Smooth muscle cell of the brain vasculature (primary cell): ENCODE measurements at places on chromosomes 3 and 15.

DNA sequence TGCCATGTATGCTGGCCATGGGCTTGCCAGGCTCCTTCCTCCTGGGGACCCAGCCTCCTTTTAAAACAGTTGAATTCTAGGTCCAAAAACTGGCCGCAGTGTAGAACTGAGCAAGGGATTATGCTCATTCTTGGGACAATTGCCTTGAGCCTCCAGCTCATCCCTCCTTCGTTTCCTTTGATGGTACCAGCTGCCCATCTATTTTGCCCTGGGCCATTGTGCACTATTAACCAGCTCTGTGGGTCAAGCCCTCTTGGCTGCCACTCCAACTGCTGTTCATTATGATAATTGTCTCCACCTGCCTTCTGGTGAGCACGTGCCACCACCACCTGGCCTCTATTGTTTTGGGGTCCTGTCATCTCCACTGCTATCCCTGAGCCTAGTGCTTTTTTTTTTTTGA, 75.8 kb upstream of the SYN2 start:
- no peak for DNase-seq

DNA sequence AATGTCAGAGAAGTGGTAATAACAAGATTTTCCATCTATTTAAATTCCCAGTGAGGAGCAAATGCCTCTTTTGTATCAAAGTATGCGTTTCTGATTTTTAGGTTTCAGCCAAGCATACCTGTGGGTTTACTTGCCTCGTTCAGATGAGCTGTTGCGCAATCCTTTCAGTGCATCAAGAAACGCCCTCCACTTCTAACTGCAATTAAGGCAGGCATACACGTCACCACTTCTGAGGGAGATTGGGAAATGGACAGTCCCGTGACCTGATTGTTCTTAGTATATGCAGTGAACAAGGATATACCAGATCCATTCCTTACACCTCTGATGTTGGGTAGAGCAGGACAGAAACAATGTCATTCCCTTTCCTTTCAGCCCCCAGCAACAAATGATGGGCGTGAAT, 219.0 kb downstream of the ITPR1 start:
- no peak for DNase-seq

DNA sequence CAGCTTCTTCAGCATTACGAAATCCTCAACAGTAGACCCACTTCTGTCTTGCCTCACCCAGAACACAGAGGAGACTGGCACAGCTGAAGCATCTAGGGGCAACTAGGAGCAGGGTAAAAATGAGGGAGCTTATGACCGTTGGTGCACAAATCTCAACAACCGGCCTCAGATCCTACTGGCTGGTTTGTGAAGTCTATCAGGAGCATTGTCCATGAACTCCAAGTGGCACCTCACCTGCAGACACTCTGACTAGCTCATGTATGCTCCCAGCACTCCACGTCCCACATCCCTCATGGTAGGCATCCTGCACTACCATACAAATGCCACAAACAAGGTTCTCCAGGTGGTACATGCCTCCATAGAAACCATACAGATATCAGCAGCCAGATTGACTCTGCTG, 163.1 kb downstream of the TLE3 start:
- no peak for DNase-seq

- DNase-seq: no peak
These were observed 4.1 kb upstream of the CALML4 start for GRCh38 chr15:68209272-68209671.

DNA sequence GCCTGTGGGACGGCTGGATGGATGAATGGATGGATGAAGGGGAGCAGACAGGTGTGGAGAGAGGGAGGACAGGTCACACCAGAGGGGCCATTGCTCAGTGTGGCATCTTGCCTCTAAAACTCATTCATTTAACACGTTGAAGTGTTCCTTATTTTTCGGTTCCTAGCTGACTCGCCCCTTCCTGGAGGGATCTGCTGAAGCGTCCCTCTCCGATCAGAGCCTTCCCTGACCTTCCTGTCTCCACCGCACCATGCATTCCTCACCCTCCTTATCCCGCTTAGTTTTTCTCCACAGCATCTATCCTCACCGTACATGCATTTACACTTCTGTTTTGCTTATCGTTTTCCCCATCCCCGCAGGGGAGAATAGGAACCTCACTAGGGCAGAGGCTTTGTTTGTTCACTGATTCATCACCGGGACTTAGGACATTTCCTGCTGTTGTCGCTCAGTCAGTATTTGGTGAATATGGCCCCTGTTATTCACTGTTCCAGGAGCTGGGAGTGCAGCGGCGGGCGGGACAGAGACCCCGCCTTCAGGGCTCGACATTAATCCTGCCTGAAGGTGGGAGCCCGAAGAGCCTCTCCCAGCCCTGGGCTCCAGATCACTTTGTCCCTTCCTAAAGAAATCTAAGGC, 32.0 kb downstream of the FOXL2 start:
- DNase-seq: peak; percentile 23

DNA sequence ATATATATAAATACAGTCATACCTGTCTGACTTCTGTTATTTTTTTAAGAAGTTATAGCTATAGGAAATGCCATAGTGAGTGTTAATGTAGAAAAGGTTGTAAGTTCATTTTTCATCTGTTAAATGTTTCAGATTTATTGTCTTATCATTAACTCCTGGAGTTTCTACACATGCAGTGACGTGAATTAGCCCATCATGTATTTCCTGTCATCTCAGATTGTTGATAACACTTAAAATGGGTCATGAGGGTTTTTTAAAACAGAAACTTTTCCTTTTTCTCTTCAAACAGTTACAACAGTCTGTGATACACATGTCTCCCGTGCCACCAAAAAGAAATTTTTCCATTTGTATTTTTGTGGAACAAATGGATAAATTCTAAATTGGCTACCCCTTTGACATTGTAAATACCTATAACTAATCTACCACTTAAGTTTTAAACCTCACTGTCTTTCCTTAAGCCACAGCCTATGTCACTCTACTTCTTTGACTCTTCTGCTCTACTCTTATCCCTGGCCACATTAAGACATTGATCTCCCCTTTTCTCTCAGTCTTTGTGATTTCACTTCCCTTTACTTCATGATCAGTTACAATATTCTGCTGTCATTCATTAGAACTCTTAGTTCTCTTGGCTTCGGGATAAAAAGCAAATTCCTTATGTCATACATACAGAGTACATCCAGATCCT, 89.1 kb downstream of the NEO1 start:
- DNase-seq: no peak

DNA sequence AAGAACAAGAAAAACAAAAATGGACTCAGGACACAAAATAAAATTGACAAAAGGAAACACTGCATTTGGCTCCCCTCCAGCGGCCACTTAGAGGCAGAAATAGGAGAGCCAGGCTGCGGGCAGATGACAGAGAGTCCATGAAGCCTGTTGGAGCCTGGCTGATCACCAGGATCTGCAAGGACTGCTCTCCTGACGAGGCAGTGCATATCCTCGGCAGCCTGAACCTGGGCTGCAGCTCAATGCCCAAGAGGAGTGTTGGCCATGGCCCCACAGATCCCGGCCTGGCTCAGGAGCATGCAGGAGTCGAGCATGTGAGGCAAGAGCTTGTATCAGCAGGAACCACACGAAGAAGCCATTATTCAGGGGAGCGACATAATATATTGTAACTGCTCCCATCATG, 199.8 kb downstream of the STT3B start:
- DNase-seq: no peak

DNA sequence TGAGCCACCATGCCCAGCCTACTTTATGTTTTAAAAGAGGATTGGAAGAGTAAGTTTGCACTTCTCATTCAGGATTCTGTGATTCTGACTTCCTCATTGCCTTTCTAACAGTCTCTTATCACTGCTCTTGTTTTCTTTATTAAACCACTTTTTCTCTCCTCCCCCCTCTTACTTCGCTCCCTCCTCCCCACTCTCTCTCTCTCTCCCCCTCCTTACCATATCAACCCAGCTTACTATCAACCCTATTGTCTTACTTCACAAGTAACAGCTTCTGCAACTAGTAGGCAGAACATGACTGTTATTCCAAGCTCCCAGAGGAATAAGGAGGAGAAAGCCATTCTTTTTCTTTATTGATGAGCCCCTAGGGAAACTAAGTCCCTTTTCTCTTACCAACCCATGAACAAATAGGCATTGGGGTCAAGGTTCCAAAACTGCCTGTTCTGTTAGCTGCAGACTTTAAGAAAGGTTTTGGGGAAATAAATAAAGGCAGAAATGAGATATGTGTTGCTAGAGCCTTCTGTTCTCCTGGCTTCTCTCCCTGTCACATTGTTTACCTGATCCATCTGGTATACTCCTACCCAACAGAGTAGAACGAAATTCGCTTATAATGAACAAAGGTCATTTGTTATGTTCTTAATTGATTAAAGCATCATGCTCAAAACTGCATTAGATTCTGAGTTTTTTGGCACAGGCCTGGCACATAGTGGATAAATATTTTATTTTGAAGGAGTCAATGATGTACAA, 56.4 kb upstream of the RASGRP1 start:
- DNase-seq: no peak

DNA sequence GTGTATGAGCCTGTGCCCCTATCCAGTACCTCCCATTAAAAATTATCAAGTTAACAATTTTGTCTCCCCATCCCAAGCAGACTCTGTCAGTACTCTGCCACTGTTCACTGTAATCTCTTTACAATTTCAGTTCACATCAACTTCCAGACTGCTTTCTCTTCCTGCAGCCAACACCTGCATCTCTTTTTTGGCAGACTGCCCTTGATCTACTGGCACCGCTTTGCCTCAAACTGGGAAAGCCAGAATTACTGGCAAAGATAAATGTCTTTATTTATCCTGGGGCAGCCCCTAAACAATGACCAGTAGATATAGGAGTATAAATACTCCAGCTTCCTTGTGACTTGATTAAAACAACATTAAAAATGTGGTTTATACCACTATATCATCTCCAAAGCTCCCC, 494.1 kb downstream of the ZNF385D start:
- DNase-seq: no peak

DNA sequence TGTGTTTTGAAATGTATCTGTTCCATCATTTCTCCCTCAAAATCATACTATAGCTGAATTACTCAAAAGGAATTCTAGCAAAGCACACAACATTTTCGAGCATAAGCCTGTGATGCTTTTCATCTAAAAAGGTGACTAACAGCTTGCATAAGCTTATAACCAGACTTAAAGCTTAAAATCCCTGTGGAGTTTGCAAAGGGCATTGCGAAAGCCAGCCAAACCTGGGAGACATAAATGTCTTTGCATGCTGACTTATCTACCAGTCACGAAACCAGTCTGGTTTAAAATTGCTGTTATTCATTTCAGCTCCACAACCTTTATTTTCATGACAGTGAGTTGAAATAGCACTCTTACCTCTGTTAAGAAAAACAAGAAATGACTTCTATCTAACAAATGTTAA, 35.6 kb upstream of the LIPC start:
- peak; percentile 9 for DNase-seq

DNA sequence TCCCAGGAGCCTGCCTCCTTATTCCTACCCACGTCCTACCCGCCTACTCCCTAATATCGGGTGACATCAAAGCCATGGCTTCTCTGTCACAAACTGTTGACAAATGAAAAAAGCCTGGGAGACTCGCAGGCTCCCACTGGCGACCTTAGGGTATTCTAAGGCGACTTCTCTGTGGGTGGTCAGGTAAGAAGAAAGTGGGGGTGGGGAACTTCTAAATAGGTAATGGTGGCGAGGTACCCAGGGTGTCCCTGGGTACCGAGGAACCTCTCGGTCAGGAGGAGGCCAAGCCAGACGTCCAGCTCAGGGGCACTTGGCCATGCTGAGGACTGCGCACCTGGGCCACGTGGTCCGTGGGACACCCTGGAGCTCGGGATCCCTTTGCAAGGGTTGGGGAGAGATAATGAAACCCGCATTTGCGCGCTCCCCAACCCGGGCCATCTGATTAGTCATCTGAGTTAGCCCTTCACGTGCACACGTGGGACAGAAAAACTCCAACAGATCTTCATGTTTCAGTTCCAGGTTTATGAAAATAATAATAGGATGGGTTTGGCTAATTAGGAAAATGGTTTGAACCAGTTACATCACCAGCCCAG, 78.2 kb downstream of the NR2F2 start:
- no peak for DNase-seq

GRCh38 chr3:183587336-183587735, 31.8 kb upstream of the KLHL6 start:
- DNase-seq: no peak

- DNase-seq: no peak
These were observed 17.1 kb upstream of the MRPS22 start for GRCh38 chr3:139326707-139327106.

GRCh38 chr15:74773731-74774252, 8.1 kb upstream of the CSK start:
- DNase-seq: no peak

GRCh38 chr15:38885001-38885400, 320.4 kb upstream of the RASGRP1 start:
- DNase-seq: no peak

- no peak for DNase-seq
These were observed 75.9 kb downstream of the MYO9A start for GRCh38 chr15:72042054-72042453.

GRCh38 chr3:60399292-60399691, 852.0 kb downstream of the FHIT start:
- no peak for DNase-seq

DNA sequence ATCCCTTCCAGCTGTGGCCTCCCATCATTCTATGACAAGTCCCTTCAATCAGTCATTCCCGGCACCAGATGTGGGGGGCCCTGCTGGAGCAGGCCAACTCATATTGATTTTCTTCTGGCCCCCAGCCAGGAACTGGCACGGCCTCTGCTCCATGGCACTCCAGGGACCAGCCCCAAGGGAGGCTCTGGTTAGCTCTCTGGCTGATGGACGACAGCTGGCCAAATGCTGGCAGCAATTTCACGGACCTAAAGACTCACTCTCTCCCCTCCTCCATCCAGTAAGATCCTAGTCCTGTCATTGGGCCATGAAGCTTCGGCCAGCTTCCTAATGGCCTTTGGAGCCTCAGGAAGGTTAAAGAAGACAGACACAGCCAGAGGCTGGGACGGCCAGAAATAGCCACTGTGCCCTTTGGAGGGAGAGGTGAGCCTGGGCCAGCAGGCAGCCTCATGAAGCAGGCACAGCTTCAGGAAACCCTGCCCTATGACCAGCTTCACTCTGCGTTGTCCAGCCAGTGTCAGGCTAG, 131.0 kb downstream of the MEX3B start:
- DNase-seq: no peak

DNA sequence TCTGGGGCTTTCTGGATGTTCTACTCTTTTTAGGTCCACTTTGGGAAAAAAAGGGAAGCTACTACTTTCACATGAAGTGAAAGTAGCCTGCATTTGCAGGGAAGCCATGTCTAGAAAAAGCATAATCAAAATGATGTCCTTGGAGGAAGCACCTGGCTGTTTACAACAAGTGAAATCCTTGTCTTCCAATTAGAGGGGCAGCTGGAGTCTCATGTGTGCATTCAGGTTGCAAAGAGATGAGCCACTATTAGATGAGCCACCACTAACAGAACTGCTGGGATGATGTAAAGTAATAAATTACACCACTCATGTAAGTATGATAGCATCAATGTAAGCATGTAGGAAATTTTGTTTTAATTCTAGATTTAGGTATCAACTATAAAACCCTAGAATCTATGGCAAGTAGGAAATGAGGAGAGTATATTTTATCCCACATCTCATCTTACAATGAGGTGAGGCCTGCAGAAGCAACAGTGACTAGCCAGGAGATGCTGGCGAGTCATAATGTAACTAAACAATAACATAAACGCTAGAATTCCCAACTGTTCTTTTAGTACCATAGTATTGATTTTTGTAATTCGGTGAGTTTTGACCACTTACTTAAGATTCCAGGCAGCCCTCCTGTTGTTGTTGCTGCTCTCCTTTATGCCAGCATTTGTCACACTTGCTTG, 75.9 kb downstream of the TMEM108 start:
- no peak for DNase-seq
